Fibroblast of skin of right quadriceps (primary cell): ENCODE measurements at places on chromosomes 5 and 9.

- DNase-seq, result peak; percentile 79
Measured at GRCh38 chr9:136326061-136326760, 1.1 kb upstream of the GPSM1 start.

- DNase-seq, result no peak
Measured at GRCh38 chr9:133917375-133917774, 74.7 kb downstream of the VAV2 start.

DNA sequence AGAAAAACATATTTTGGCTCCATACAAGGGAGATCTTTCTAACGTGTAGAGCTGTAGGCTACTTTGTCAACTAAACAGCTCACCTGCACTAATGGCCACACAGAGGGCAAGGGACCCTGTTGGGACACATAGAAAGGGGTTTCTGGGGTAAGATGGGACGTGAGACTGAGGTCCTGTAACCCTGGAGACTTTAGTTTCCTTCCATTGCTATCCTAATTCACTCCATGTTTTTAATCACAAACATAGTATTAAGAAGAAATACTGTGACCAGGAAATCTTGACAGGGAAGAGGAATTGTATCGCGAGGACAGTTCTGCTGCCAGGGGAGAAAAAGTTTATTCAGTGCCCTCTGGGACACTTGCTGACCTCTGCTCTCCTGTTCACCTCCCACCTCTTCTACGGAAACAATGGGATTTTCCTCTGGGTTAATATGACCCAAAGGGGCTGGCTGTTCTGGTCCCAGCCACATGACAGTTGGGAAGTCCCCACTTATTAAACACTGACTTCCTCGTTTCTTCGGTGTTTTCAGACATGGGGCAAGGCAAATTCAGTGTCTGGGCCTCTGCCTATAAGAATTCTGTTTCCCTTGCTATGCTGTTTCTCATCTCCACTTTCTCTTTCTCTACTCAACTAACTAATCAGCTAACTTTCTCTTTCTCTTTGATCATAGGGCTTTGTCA lies 106.9 kb upstream of the SEMA6A start:
- DNase-seq, result no peak

GRCh38 chr5:135439231-135440205 lies 7.6 kb downstream of the DCANP1 start:
- DNase-seq, result no peak

GRCh38 chr9:16460696-16461095 lies 409.8 kb downstream of the BNC2 start:
- peak; percentile 49 for DNase-seq

DNA sequence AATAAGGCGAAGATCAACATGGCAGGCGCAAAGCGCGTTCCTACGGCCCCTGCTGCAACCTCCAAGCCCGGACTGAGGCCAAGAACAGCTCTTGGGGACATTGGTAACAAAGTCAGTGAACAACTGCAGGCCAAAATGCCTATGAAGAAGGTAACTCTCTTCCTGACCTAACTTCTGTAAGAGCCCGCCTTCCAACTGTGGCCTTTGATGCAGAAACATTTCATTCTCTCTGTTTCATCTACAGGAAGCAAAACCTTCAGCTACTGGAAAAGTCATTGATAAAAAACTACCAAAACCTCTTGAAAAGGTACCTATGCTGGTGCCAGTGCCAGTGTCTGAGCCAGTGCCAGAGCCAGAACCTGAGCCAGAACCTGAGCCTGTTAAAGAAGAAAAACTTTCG lies 979 bp downstream of the CCNB1 start:
- no peak for DNase-seq

- peak; percentile 58 for DNase-seq
Measured at GRCh38 chr5:27592231-27592630, 553.8 kb upstream of the CDH9 start.
